ENCODE measurements at places on chromosomes 1 and 21. TPM values are rescaled to one million over a fixed set of nuclear protein-coding genes. Genes with fewer than 3 reads are reported as not detected.

DNA sequence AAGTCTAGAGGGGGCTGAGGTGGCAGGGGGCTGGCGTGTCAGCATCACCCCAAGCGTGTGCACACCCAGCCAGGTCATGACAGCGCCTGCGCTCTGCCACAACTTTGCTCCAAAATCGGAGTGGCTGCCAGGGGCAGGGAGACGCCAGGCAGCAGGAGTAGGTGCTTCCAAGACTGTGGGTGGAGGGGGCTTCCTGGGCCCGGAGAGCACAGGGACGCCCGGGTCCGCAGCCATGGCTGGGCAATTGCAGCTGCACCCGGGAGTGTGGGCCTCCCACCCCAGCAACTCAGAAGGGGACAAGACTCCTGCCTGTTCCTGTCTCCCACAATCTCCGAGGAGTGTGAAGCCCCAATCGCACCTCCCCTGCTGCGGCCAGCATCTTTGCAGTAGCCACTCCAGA lies 53.1 kb upstream of the CYYR1 start:
- DNase-seq: peak; percentile 15

GRCh38 chr1:169604781-169605560 lies 18.7 kb upstream of the F5 start:
- peak; percentile 82 for DNase-seq

DNA sequence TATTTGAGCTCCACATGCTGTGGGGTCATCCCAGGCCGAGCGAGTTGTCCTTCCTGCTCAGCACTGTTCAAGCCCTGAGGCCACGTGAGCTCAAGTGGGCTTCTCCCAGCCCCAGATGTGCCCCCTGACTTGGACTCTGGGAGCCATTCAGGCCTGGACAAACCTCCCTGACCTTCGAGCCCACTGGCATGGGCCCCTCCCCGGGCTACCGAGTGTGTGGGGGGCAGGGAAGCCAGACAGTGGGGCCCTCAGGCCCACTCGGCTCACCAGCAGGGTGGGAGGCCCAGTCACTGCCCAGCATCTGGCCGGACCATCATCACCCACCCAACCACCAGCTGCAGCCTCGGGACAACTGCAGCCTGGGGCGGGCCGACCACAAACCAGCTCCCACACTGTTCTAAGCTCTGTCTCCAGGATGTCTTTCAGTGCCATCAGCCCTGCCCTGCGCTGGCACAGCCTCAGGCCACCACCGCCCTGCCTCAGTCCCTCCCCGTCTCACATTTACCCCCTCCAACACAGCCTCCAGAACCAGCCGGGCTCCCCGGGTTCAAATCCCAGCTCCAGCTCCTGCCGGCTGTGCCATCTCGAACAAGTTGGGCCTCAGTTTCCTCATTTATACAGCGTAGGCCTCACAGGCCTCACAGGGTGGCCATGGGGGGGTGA lies 20.9 kb upstream of the PLEKHG5 start:
- DNase-seq: no peak

The AMY2A gene
- total RNA-seq: not detected

- DNase-seq: no peak
These were observed 41.9 kb downstream of the SPAG17 start for GRCh38 chr1:118143121-118143520.

- DNase-seq: no peak
These were observed 30.9 kb downstream of the ADAMTS5 start for GRCh38 chr21:26935977-26936376.

The ZC3H12A gene
- total RNA-seq: 54.6 TPM

DNA sequence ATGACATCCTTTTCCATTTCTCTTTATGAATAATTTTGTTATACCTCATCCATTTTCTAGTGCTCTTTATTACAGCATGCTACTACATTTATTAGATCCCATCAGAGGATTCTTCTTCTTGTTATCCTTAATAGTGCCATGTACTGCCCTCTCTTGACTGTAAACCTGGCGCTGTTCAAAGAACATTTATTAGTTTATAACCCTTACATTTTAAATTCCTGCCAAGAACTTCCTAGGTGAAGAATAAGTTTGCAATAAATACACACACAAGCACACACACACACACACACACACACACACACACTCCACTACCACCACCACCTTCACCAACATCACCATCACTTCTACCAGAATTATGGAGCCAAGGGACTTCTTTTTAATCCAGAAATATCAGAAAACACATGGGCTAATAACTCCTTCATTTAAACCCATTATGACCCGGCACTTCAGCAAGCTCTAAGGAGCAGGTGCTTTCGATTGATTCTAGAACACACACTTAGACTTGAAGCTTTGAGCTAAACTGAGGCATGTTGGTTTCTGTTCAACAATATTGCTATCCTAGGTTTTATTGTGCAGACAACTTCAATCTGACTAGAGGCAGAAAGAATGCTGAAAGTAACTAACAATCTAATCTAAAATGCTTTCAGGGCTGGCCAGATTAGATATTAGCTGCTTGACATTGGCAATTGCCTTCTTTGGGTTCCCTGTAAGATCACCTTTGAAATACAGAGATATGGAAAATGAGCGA lies 556.8 kb downstream of the LMO4 start:
- no peak for DNase-seq

GRCh38 chr1:22761101-22761500 lies 50.5 kb downstream of the EPHB2 start:
- DNase-seq: no peak

GRCh38 chr1:168135116-168135920 lies 1.4 kb downstream of the GPR161 start:
- no peak for DNase-seq

DNA sequence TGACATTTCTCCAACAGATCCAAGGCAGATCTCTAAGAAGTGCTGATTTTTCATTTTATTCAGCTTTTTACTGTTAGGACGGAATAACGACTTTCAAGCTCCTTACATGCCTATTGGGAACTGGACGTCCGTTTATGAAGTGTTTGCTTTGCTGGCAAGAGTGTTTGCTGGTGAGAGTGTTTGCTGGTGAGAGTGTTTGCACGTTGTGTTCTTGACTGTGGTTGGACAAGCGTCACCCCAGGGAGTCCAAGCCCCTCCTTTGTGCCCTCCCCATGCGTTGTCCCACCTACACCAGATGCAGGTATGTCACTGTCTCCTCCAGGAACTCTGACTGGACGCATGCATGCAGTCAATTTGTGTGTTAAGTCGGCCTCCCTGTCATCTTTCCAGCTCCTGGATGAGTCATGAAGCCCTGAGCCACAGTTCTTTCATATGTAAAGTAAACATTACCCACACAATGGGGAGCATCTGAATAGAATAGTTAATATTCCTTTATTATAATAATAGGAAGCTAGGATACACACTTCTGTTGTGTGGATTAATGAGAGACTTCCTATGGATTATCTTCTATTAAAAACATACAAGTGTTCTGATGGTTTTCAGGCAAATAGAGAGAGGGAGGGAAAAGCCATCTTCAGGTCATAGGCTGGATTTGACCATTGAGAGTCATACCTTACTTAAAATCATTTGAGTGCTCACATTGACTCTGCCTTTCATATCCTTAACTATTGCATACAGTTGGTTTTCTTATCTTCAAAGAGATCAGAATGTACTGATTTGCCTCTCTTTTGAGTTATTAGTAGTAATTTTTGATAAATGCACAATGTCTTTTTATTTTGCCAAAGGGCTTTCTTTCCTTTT lies 119.2 kb downstream of the GALNT2 start:
- DNase-seq: no peak

The BGLAP gene
- total RNA-seq: 7.7 TPM

DNA sequence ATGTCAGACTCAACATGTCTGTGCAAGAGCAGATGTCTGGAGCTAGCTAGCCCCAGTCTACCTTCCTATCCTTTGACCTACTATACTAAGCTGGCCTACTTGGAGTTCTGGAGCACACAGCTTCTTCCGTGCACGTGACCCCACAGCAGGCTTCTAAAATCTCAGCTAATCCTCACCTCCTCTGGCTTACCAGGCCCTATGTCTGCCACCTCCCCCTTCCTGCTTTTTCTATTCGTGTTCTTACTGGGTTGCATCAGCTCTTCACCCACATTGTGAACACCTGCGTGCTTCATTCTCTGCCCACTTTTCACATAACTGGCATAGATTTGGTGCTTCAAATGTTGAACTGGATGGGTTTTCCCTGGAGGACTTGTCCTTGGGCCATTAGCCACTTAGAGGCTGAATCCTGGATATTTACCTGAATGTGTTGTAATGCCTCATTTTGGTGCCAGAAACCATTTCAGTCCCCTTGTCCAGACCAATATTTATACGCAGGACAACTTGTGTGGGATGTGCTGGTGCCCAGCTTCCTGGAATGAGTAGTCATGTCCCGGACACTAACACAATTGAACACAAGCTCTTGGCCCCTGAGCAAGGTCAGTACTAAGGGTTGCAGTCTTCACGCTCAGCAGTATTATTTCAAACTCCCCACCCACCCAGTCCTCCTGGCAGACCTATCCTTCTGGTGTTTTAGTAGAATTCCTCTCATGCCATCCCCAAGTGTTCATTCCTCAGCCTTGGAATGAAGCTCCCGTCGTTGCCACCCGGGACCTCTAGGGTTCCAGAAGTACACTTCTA lies 24.0 kb downstream of the TENT5C start:
- DNase-seq: no peak

The DNASE2B gene
- not detected for total RNA-seq

DNA sequence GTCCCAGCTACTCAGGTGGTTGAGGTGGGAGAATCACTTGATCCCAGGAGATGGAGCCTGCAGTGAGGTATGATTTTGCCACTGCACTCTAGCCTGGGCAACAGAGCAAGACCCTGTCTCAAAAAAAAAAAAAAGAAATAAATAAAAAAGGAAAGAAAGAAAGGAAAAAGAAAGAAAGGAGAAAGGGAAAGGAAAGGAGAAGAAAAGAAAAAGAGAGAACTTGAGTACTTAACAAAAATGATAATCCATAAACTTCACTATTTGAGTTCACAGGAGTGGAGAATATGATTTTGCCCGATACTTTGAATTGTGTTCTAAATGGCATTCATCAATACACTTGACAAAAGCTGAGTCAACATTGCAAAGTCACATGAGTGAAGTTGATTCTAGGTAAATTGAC lies 23.8 kb upstream of the ZNF281 start:
- DNase-seq: no peak

The CEP170 gene
- 40.7 TPM for total RNA-seq

DNA sequence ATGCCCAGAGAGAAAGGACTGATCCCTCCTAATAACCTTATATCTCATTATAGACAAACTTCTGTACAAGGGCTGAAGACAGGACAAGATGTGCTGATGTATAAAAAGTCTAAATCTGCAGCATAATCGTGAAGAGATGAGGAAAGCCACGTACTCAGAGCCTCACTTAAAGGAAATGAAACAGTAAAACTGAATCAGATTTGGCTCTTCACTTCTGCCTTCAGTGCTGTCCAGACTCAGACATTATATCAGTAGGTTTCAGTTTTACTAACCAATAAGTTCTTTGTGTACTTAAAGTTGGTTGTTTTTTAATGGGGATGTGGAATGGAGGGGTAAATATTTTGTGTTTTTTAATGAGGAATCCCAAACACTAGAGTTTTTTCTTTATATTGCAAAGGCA lies 45.3 kb upstream of the RGS1 start:
- DNase-seq: no peak

The DNALI1 gene
- total RNA-seq: not detected

The PGLYRP4 gene
- not detected for total RNA-seq

- no peak for DNase-seq
These were observed 538.9 kb downstream of the NPHP4 start for GRCh38 chr1:5453347-5453746.

DNA sequence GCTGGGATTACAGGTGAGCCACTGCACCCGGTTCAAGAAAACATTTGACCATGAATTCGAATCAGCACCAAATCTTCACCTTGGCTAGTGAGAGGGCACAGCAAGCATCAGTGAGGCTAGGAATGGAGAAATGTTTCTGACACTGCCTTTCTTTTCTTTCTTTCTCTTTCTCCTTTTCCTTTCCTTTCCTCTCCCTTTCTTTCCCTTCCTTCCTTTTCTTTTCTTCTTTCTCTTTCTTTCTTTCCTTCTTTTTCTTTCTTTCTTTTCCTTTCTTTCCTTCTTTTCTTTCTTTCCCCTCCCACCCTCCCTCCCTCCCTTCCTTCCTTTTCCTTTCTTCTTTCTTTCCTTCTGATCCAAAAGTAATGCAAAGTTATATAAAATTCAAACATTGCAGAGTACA lies 40.9 kb downstream of the GFI1 start:
- DNase-seq: no peak

DNA sequence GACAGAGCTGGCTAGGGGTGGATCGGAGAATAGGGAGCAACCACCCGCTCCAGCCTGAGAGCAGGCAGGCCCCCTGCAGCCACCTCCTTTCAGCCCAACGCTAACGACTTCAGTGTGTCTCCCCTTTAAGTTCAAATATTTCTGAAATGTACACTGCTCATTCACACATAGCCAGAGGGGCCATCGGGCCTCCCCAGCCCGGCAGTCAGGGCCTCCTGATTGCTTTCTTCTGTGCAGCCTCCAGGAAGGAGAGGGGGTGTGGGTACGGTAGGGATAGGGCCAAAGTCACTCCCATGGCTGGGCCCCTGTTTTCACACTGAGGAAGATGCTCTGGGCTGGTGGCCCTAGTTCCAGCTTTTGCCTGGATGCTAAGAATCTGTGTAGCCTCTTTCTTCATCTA lies 64.8 kb downstream of the EPHB2 start:
- no peak for DNase-seq

- DNase-seq: no peak
These were observed 600.3 kb downstream of the MATN1 start for GRCh38 chr1:30123036-30123435.

GRCh38 chr1:98003442-98003841 lies 82.6 kb upstream of the DPYD start:
- DNase-seq: no peak

DNA sequence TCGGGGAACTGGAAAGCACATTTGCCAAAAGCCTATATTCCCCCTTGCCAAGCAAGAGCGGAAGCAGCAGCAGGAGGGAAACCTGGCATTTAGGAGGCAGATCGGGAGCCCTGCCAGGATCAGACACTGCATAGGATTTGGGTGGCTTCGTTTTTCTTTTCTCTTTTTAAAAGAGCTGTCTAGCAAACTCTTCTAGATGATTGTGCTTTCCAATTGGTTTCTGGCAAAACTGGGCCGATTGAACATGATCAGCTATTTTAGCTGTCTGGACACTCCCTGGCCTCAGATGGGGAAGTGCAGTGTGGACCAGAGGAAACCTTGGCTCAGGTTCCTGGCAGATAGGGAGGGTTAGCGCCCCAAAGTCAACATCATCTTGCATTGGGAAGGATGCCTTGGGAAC lies 414.0 kb upstream of the KAZN start:
- no peak for DNase-seq

The KMO gene
- total RNA-seq: 0.44 TPM

DNA sequence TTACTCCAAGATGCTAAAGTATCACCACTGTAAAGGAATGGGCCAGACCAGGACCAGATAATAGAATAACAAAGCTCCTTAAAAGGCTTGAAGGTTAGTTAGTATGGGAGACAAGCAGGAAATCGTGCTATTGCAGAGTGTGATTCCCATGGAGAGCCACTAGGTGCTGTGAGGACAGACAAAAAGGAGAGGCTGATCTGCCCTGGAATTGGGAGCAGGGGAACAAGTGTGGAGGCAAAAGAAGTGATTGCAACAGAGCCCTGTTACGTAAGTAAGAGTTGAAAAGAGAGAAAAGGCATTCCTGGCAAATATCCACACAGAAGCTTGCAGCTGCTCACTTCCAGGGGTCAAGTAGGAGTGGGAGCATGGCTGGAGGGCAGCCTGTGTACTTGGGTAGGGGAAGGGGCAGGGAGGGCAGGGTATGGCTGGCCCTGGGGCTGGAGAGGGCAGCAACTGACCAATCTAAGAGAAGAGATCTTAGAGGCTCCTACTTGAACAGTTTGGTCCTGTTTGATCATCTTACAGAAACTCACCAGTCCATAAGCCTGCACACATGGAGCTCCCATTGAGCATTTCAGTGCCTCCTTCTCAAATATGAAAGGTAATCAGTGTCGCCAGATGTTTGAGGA lies 207.7 kb upstream of the GJB5 start:
- no peak for DNase-seq

- DNase-seq: no peak
These were observed 52.5 kb downstream of the LACTBL1 start for GRCh38 chr1:22920026-22920733.
